ENCODE measurements at places on chromosomes 7 and 10.

- no peak for DNase-seq
These were observed 6.5 kb upstream of the PURB start for GRCh38 chr7:44891791-44892190.

- no peak for DNase-seq
These were observed 35.2 kb downstream of the GBF1 start for GRCh38 chr10:102280397-102281101.

GRCh38 chr7:128799451-128799850, 7.7 kb downstream of the CCDC136 start:
- DNase-seq = no peak

GRCh38 chr7:117766913-117767312, 106.3 kb downstream of the CTTNBP2 start:
- no peak for DNase-seq

- DNase-seq = no peak
These were observed 251.1 kb upstream of the LRRN3 start for GRCh38 chr7:110839866-110840265.

DNA sequence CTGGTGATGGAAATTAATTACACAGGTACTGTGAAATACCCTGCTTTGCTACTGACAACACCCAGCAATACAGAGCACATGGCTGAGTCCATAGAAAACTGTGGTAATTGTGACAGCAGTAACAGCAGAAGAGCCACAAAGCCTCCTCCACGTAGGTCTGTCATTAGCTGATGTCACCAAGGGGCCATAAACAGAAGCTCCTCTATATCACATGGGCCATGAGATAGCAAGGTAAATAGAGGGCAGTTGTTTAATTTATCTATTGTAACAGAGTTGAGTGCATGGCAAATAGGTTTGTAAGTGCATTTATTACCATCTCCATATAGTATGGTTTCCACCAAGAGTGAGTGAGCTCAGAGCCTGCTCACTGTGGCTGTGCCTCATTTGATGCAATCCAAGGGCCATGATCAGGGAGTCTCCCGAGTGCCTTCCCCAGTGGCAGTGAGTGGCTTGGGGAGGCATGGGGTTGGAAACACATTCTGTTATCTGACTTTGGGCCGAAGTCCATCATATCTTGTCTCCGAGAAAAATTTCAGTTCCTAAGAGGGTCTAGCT, 281.2 kb downstream of the SKAP2 start:
- no peak for DNase-seq

DNA sequence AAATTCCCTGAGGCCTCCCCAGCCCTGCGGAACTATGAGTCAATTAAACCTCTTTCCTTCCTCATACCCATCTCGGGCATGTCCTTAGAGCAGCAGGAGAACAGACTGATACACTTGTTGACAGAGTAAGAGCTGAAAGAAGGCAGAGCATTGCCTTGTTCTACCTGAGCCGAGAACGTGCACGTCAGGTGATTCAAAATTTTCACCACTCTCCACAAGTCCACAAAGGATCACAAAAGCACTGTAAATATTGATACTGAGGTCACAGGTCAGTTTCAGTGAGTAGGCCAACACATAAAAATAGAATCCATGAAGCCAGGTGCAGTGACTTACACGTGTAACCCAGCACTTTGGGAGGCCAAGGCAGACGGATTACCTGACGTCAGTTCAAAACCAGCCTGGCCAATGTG, 27.8 kb downstream of the DCLRE1C start:
- DNase-seq = no peak

DNA sequence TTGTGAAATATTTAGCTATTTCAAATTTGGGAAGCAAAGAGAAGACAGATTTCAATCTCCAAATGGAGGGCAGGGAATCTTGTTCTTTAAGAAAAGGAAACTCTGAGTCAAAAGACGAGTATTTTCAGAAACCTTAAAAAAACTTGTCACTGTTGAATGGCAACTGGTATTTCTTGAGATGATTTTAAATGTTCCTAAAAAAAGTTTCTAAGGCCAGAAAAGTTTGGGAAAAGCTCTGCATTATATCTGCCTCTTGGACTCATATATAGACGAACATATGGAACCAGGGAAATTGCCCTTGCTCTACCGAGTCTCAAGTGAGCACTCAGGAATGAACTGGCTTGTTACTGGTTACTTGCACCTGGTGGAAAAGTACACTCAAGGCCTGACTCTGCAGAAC, 69.5 kb downstream of the ADAM22 start:
- no peak for DNase-seq

DNA sequence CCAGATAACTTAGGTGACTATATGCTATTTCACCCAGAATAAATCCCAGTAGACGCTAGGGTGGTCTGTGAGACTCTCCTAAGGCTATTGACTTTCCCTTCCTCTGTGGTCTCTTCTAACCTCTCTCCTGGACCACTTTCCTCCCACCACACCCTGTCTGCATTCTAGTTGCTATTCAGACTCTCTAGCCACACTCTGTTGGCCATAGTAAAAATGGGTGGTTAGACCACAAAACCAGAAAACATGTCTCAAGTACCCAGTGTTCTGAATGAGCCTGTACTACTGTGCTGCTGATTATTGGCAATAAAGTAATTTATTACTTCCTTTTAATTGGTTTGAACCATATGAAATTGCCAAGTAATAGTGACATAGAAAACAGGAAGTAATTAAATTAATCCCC, 240.8 kb downstream of the KIF20B start:
- DNase-seq = no peak

- no peak for DNase-seq
These were observed 19.3 kb downstream of the VIPR2 start for GRCh38 chr7:159125104-159125954.

Data from NCI-H1417 treated with DMSO at 0.1 percent for 48 hours (cell line).